ENCODE measurements at places on chromosomes 13 and 19. TPM values are rescaled to one million over a fixed set of nuclear protein-coding genes. Genes with fewer than 3 reads are reported as not detected.
A peak's percentile ranks its signal among the peaks of the same experiment; 100 is the strongest.

GRCh38 chr13:40329781-40330485 is 336.5 kb downstream of the FOXO1 start:
- H3K27ac ChIP-seq: no peak overlapping the region
- H3K27me3 ChIP-seq: no peaks in the 10 kb centered on the region
- no peaks in the 10 kb centered on the region for H3K4me1 ChIP-seq
- H3K4me3 ChIP-seq: no peak overlapping the region
- no peaks in the 10 kb centered on the region for H3K36me3 ChIP-seq

DNA sequence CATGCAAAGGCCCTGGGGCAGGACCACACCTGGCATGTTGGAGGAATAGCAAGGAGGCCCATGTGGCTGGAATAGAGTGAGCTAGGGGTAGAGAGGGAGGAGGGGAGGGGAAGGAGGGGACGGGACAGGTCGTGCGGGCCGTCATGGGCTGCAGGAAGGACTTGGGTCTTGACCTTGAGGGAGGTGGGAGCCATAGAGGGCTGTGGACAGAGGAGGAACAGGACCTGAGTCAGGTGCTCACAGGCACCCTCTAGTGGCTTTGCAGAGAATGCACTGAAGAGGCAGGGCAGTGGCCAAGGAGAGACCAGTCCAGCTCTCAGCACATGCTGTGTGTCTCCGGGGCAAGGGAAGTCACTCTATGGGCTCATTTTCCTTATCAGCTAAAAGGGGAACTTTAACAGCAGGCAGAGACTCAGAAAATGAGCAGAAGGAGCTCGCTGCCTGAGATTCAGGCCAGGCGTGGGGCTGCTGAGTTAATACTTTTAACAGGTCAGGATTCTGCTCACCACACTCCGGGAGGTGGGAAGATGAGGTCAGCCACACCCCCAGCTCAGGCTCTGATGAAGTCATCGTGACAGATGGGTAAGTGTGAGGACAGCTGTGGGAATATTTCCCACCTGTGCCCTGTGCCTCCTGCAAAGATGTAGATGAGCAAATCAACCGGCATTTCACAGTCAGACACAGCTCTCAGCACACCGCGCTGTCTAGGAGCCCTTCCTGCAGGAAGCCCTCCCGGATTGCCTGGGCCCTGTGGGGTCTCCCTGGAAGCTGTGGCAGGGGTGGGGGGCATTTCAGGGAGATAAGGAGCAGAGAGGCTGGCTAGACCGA is 6.0 kb upstream of the TNFAIP8L1 start:
- peaks cover 17% of the 10 kb centered on the region for H3K4me1 ChIP-seq
- peak; percentile 85 for DNase-seq
- no peak overlapping the region for H3K27ac ChIP-seq
- no peaks in the 10 kb centered on the region for H3K27me3 ChIP-seq
- no peaks in the 10 kb centered on the region for H3K36me3 ChIP-seq
- H3K4me3 ChIP-seq: no peak overlapping the region

GRCh38 chr13:48749144-48749543 is 95.4 kb downstream of the CYSLTR2 start:
- H3K27me3 ChIP-seq: no peaks in the 10 kb centered on the region
- H3K27ac ChIP-seq: 0 out of 2 replicates have a peak overlapping the region, but pooled peaks have one; percentile 11
- H3K4me1 ChIP-seq: peaks cover 8% of the 10 kb centered on the region
- no peak overlapping the region for H3K4me3 ChIP-seq

DNA sequence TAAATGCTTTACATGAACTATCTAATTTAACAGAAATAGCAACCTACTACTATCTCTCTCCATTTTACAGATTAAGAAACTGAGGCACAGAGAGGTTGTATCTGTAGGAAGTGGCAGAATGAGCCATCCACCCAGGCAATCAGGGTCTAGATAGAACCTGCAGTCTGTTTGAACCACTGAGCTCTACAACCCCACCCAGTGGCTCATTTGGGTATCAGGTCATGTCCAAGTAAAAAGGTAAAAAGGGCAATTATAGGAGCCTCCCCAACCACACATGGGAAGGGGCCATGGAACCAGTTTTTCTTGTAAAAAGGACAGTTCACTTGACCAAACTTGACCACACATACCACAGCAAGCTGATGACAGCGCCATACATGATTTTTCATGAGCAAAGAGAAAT is 92.9 kb upstream of the SGCG start:
- no peak overlapping the region for H3K27ac ChIP-seq
- H3K4me1 ChIP-seq: no peaks in the 10 kb centered on the region
- DNase-seq: peak; percentile 20
- H3K4me3 ChIP-seq: no peak overlapping the region
- no peaks in the 10 kb centered on the region for H3K27me3 ChIP-seq
- no peaks in the 10 kb centered on the region for H3K36me3 ChIP-seq

PRR22 gene
- total RNA-seq: 0.28 TPM
